ENCODE measurements at places on chromosomes 16 and 17.

DNA sequence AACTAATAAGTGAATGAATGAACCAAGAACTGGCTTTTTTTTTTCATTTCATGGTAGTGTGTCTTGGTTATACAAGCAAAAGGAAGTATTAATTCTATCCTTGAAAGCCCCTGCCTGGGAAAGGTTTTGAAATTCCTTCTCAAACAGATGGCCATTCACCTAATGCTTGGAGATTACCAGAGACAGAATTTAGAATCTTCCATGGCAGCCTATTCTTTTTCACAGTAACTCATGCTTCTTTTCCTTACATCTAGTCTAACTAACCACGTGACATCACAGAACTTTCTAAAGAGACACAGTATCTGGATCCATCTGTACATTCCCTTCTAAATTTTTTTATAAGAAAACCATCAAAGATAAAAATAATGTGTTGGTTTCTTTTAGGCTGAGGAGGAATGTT is 151.6 kb downstream of the FTO start:
- no peak for DNase-seq

DNA sequence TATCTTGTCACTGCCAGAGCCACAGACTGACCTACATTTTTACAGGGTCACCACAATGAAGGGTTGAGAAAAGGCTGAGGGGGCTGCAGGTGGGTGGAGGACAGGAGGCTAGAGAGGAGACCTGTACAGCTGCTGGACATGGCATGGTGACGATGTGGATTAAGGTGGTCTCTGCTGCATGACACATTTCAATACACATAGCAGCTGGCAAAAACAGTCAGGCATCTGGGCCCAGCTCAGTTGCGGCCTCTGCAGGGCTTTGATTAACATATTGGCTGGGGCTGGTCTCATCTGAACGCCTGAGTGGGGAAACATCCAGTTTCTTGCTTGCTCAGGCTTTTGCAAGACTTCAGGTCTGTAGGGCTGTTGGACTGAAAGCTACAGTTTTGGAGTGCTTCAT is 265.4 kb upstream of the FOXF1 start:
- no peak for DNase-seq

DNA sequence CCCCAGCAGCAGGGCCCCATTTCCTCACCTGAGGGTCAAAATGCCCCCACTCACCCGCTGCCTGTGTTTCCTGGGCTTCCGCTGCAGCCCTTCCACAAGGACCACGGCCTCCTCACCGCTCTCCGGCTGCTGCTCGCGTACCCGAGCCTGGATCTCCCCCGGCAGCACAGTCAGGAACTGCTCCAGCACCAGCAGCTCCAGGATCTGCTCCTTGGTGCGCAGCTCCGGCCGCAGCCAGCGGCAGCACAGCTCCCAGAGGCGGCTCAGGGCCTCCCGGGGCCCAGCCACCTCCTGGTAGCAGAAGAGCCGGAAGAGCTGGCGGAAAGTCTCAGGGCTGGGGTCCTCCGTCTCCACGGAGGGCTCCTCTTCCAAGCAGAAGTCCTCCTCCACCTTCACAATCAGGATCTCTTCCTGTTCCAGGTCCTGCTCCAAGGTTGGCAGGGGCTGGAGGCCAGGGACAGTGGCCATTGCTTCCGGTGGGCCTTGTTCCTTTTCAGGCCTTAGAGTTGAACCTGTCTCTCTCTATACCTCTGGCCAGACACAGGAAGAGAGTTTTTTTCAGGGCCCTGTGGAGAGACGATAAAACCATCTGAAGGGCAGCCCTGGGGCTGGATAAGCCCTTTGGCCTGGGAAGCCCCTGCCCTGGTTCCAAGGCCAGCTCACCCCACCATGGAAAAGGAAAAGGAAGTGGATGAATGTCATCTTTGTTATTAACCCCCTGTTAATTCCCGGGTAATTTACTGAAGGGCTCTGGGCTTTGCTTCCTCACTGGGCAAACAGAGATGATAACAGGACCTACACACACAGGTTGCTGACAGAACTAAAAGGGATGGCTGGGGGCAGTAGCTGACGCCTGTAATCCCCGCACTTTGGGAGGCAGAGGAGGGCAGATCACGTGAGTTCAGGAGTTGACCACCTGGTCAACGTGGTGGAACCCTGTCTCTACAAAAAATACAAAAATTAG is 1.2 kb downstream of the ZNF500 start:
- no peak for DNase-seq

DNA sequence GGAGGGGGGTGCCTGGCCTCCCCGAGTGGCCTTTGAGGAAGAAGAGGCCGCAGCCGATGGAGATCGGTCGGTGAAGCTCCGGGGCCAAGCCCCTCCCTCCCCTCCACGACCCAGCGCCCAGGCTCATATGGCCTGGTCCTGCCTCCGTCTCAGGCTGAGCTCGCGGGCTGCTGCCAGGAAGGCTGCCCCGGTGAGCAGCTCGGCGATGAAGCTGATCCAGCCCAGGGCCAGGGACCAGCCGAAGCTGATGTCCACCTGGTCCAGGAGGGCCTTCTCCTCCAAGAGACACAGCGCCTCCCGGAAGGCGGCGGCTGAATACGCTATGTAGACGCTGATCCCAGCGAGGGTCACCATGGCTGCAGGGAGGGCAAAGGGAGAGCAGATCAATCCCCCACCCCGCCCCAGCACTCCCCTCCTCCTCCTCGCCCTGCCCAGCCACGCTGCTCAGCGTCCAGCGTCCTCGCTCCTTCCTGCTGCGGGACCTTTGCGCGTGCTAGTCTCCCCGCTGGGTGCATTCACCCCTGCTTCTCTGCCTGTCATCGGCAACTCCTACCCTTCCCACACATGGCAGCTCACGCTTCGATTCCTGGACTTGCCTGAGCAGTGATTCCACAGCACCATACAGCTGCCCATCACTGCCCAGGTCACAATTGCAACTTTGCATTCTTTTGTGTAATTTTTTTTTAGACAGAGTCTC is 20.5 kb downstream of the TMEM114 start:
- no peak for DNase-seq

- no peak for DNase-seq
These were observed 823 bp upstream of the NOTUM start for GRCh38 chr17:81961521-81962498.

DNA sequence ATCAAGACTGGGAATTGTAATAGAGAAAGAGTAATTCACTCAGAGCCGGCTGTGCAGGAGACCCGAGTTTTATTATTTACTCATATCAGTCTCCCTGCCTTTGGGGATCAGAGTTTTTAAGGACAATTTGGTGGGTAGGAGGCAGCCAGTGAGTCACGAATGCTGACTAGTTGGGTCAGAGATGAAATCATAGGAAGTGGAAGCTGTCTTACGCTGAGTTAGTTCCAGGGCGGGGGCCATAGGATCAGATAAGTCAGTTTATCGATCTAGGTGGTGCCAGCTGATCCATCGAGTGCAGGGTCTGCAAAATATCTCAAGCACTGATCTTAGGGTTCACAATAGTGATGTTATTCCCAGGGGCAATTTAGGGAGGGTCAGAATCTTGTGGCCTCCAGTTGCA is 20.2 kb upstream of the GUCY2D start:
- no peak for DNase-seq

DNA sequence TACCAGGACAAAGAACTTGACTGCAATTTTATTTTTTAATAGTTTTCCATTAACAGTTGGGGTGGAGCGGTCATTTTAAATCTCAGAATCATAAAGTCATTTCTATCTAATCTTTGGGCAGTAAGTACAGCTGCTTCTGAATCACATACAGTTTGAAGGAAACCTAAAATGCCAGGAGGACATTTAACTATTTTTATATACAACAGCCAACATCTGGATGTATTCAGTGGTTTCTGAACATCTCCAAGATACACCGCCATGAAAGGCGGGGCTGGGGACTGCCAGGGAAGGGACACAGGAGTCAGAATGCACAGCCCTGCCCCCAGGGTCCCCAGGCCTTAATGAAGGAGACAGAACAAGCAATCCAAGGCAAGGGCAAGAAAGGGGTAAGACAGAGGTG is 392.3 kb downstream of the SLC39A11 start:
- no peak for DNase-seq

DNA sequence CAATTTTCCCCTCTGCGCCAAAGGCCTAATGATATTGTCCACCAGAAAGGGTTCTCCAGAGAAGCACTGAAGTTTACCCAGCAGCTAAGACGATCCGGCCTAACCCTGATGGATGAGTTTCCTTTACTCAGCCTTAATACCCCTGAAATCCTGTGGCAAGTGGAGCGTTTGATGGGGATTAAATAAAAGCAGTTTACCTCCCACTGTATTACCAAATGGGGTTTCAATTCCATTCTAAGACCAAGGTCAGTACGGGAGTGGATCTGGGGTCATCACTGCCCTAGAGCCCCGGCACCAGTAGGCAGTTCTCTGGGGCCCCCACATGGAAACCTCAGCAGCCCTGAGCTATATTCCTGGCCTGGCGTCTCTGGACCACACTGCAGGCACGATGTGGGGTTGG is 97.1 kb upstream of the NOL11 start:
- no peak for DNase-seq

GRCh38 chr17:73785958-73786743 is 141.9 kb upstream of the SDK2 start:
- no peak for DNase-seq

DNA sequence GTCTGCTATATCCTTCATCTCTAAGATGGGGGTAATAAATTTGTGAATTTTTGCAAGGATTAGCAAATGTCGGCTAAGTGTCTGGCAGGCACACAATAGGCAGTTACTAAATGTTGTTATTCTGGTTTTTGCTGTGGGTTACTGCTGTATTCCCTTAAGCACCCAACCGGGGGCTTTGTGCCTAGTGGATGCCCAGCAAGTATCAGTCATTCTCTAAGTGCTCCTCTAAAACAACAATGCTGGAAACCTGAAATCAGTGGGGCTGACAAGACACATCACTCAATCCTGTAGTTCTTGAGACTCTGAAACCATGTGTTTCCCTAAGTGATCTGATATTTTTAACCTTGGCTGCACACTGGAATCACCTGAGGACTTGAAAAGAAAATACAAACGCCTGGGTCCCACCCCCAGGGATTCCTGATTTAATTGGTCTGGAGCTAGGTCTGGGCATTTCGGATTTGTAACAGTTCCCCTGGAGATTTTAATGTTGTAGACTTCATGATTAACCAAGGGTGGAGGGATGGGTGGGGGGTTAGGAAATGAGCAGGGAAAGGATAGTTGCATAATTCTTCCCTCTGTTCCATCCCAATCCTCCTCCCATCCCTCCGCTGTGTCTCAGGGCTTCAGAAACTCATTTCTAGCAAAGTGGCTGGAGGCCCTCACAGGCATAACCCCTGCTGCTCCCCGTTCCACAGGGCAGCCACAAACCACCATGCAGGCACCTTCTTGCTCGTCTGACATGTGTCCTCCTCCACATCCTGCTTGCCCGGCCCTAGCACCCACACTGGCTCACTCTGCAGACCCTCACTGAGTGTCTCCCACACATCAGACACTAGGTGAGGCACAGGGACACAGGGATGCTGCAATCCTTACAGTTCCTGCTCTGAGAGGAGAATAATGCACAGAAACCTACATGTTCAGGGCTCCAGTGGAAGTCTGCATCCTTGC is 61.7 kb upstream of the LYRM9 start:
- DNase-seq, result no peak

GRCh38 chr17:65509032-65509431 is 52.4 kb downstream of the AXIN2 start:
- no peak for DNase-seq

GRCh38 chr17:75346906-75347305 is 57.7 kb upstream of the SLC25A19 start:
- DNase-seq, result no peak

GRCh38 chr17:21711182-21711581 is 18.9 kb downstream of the KCNJ18 start:
- no peak for DNase-seq

DNA sequence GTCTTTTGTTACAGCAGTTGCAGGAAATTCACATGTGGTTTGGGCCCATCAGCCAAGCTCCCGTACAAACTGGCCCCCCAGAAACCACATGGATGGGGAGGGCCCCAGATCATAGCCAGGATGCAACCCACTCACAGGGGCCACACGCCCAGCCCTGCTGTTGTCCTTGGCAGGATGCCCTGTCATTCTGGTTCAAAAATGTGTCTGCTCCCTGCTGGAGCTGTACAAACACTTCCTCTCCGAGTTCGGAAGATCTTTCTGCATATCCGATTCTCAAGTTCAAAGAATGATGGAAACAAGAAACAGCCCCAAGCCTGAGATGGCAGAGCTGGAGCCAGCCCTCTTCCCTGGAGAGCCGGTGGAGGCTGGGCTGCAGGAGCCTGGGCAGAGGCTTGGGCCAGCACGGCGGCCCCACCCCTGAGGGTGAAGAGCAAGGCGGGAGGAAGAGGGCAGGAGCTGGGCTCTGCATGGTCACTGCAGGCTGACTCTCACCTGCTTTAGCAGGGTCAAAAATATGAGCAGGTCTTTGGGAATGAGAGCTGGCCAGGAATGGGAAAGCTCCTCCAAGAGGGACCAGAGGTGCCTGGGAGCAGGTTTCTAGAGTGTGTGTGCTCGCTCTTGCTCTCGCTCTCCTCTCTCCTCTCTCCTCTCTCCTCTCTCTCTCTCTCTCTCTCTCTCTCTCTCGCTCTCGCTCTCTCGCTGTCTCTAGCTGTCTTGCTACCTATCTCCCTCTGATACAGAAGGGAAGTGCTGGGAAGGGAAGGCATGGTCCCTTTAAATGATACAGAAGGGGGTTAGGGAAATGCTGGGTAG is 34.7 kb upstream of the ENPP7 start:
- no peak for DNase-seq

- no peak for DNase-seq
These were observed 253.8 kb upstream of the CDH11 start for GRCh38 chr16:65375651-65376050.

DNA sequence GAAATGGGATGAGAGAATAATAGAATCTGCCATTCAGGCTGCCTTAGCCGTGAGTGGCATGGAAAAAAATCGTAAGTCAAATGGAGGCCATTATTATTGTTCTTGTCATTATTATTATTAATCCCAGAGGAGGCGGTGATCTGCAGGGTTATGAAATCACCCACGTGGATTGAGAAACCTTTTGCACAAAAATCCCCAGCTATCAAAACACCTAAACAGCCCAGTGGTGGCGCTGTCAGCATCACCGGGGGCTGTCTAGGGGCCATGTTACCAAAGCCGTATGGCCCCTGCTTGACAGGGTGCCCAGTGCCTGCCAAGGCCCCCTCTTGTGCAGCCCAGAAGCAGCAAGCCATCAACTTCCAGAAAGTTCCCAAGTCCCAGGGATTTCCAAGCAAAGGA is 25.2 kb downstream of the CNGB1 start:
- DNase-seq, result no peak

GRCh38 chr16:23967775-23968174 is 132.0 kb downstream of the PRKCB start:
- no peak for DNase-seq

GRCh38 chr17:10217916-10218315 is 19.5 kb upstream of the GAS7 start:
- DNase-seq, result no peak

Measured in stimulated activated CD8-positive, alpha-beta memory T cell treated with anti-CD3 and anti-CD28 coated beads, Interleukin-12 subunit alpha, Interleukin-12 subunit beta, amount 100 ng/mL, for 4 hours (primary cell).